Subcutaneous preadipocyte (primary cell): ENCODE measurements at places on chromosomes 2 and 18. TPM values are rescaled to one million over a fixed set of nuclear protein-coding genes. Genes with fewer than 3 reads are reported as not detected.

BZW1 gene
- 746 and 850 TPM in 2 replicates for total RNA-seq

SLC16A14 gene
- under 0.01 and 0.20 TPM in 2 replicates for total RNA-seq

ZSWIM2 gene
- total RNA-seq, result not detected in 2 replicates

SULT1C4 gene
- not detected in 2 replicates for total RNA-seq

RSAD2 gene
- total RNA-seq, result 0.37 and 0.39 TPM in 2 replicates

MBP gene
- total RNA-seq, result 18.8 and 26.5 TPM in 2 replicates
